Right renal cortex interstitium (tissue), 3 donors: ENCODE measurements at places on chromosomes 1 and 21.

DNA sequence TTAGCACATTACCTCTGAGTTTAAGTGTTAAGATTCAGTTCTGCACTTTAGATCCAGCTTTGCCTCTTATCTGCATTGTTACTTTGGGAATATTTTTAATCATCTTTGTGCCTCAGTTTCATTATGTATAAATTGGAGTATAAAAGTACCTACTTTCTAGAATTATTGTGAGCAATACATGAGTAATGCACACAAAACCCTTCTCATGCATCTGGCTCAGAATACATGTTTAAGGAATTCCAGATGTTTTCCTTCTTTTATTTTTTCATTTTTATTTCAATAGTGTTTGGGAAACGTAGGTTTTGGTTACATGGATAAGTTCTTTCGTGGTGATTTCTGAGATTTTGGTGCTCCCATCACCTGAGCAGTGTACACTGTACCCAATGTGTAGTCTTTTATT, 14.2 kb downstream of the C8A start:
- no peak for DNase-seq

DNA sequence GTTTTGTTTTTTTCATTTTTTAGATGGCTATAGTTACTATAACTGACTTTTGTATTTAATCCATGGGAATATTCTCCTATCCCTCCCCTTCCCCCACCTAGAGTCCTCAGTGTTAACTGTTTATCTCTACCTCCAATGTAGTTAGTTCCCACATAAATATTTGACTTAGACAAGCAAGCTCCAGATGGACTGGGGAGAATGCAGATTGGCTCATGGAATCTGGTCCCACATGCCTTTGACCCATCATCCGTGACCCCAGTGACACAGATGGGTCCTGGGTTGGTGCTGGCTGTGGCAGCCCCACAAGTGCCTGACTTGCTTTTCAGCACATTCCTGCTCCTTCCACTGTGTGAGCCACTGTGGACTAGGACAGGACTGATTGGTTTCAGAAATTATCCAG, 41.8 kb downstream of the ATP2B4 start:
- no peak for DNase-seq

DNA sequence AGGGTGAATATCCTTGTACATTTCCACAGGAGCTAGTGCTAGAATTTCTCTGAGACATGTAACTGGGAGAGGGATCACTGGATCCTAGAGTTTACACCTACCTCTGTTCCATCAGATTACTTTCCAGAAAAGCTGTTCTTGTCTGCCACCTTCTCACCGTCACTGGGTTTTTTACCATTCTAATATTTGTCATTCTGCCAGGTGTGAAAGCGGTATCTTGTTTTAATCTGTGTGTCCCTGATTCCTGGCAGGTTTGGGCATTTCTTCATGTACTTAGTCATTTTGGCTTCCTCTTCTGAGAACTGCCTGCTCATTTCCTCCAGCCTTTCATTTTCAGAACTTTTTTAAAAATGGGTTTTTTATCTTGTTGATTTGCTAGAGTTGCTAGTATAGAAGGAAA, 5.1 kb downstream of the PMF1 start:
- no peak for DNase-seq

DNA sequence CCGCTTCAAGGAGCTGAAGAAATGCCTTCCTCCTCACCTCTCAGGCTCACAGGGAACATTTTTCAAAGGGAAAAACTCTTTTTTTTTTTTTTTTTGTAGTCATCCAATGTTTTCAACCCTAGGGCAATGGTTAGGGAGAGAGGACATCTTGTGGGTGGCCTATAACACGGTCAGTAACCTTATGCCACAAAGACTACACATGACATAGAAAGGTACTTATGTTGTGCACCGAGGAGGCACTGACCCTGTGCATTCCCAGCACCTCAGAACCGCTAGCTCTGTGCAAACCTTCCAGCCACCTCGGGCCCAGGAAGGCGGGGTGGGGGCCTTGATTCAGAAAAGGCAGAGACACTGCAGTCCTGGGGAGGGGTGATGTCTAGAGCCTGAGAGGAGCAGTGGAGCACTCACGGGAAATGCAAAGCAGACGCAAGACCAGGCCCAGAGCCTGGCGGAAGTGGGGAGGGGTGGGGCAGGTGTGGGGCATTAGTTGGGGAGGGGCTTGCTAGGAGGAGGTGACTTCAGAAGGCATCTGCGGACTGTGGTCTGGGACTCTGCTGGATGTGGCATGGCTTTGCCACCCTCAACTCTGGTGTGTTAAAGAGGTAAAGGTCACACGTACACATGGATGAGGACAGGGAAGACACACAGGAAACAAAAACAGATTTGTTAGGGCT, 68.6 kb downstream of the MDM4 start:
- no peak for DNase-seq

- no peak for DNase-seq
Measured at GRCh38 chr1:116510361-116510760, 60.5 kb downstream of the CD58 start.

- DNase-seq, result no peak
Measured at GRCh38 chr1:211752317-211752716, 76.9 kb upstream of the NEK2 start.

DNA sequence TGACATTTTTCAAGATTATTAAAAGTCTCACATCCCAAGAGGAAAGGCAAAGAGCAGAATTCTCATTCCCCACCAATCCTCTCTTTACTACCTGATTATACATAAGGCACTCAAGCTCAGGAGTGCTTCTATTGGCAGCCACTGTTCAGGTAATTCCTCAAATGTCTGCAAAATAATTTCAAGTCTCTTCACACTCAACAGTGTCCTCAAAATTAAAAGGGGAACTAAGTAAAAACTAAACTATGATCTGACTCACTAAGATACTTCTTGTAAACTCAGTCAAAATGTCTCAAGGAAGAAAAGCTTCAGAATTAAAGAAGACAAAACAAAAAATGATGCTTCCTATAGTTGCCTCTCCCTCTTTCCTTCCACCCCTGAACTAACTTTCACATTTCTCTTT, 135.6 kb downstream of the GPATCH2 start:
- no peak for DNase-seq

- no peak for DNase-seq
Measured at GRCh38 chr1:152029144-152029928, 7.5 kb downstream of the S100A11 start.

DNA sequence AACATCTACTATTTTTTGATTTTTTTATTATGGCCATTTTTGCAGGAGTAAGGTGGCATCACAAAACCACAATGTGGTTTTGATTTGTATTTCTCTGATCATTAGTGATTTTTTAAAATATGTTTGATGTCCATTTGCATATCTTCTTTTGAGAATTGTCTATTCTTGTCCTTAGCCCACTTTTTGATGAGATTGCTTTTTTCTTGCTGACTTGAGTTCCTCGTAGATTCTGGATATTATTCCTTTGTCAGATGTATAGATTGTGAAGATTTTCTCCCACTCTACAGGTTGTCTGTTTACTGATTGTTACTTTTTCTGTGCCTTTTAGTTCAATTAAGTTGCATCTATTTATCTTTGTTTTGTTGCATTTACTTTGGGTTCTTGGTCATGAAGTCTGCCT, 375.7 kb downstream of the ST6GALNAC3 start:
- no peak for DNase-seq

DNA sequence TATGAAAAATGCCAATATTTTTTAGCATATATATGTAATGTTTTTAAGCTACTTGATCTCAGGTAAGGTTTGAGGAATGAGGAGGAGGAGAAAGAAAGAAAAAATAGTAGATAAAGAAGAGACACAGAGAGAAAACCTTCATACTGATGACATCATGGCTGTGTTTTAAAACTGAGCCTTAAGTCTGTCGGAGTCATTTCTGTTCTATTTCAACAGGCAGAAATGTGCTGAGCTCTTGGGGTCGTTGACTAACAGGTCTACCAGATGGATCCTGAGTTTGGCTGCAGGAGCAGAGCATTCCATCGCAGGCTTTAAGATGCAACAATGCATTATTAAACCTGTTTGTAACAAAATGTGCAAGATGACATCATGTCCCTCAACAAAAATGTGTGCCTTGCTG, 356.0 kb downstream of the TGFB2 start:
- DNase-seq, result no peak

GRCh38 chr1:51063121-51063520, 38.9 kb upstream of the C1orf185 start:
- DNase-seq, result no peak

DNA sequence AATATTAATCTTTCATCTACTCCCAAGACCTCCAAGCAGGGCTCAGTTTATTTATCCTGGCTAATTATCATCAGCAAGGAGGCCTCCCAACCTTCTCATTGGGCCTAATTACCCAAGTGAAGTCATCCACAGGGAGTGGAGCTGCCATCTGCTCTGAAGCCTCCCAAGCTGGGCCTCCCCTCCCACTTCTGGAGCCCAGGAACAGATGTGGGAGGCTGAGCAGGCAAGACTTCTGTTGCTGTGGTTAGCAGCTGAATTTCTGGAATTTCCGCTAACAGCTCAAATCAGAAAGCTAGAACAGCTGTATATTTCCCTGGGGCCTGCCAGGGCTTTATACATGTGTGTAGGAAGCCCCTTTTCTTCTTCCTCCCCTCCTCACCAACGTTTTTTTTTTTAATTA, 127.5 kb downstream of the UCK2 start:
- no peak for DNase-seq

DNA sequence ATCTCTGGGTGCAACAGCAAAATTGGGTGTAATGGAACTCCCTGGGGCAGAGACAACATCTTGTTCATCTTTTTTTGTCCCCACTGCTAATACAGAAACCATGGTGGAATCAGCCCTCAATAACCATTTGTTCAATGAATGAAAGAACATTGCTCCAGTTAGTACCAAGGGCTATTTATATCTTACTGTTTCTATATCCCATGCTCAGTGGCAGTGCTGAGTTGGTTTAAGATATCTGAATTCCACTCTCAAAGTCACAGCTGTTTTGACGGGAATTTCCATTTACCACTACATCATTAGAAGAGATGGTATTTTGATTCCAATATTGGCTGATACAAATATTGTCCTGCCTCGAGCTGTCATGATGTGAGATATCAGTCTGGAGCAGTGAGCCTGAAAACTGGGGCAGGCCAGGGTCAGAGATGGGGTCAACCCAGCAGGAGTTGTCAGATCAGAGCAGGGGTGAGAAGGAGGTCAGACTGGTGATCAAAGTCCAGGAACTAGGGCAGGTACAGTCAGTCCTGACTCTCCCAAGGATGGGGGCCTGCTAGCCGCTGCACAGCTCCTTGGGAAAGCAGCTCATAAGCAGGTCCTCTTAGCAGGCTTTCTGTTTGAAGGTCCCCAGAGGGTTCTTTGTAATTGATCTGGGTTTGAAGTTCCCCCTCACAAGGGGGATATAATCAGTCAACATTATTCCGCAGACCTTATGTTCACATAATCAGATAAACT, 5.8 kb upstream of the PHC2 start:
- no peak for DNase-seq

- no peak for DNase-seq
Measured at GRCh38 chr1:78146205-78146771, 100.5 kb downstream of the GIPC2 start.

GRCh38 chr1:72937905-72938304, 655.6 kb upstream of the NEGR1 start:
- DNase-seq, result no peak

DNA sequence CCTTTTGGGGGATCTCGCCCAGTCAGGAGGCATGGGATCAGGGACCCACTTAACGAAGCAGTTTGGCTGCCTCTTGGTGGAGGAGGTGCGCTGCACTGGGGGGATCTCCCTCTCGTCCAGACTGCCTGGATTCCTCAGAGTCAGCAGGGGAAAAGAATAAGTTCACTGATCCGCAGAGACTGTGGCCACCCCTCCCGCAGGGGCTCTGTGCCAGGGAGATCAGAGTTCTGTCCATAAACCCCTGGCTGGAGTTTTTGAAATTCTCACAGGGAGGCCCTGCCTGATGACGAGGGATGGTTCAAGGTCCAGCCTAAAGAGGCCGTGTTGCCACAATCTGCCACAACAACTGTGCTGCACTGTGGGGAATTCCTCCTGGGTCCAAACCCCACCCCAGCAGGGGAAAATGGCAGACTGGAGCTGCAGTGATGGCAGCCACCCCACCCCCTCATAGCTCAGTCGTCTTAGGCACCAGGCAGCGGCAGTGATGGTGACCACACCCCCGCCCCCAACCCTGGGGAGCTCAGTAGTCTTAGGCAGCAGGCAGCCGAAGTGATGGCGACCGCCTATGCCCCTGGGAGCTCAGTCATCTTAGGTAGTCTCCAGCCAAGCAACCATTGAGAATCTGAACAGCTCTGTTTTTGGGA, 273.8 kb upstream of the USP25 start:
- no peak for DNase-seq

- no peak for DNase-seq
Measured at GRCh38 chr1:51506537-51506936, 12.5 kb downstream of the EPS15 start.

- DNase-seq, result no peak
Measured at GRCh38 chr1:3127738-3128137, 58.7 kb downstream of the PRDM16 start.

DNA sequence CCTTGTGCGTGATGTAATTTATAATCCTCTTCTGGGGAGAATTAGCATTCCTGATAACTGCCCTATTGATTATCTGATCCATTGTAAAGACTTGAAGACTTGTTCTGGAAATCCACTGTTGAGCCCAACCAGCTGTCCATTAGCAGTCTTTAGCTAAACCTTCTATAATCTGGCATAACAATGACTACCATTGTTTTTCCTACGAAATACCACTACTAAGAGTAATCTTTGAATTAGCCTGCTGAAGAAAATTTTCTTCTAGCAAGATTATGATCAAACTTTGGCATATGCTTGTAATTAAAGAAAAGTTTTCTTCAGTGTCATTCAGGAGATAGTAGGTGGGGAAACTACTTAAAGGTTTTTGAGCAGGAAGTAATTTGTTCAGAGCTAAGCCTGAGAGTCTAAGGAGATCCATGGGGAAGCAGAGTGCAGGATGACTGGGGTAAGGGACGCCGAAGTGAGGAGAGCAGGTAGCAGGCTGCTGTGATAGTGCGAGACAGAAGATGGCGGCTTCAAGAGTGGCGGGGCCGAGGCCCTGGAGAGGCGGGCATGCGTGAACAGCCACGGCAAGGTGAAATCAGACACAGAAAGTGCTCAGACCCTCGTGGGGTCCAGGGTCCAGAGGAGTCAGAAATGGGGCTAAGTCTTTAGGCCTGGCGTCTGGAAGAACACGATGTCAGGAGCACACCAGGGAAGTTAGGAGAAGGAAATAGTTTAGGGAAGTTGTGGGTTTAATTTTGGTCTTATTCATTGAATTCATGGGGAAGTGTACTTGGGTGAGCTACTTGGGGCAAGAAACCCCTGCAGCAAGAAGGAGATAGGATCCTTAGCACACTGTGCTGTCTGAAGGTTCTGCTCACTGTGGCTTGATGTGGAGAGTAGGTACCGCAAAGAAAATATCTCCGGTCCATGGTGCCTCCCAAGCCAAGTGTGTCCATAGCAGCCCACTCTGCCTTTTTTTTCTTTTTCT, 112.6 kb upstream of the ADAR start:
- DNase-seq, result no peak

GRCh38 chr1:160580221-160580812, 1.0 kb upstream of the CD84 start:
- DNase-seq, result no peak
